ENCODE measurements at places on chromosomes 12 and 14.

DNA sequence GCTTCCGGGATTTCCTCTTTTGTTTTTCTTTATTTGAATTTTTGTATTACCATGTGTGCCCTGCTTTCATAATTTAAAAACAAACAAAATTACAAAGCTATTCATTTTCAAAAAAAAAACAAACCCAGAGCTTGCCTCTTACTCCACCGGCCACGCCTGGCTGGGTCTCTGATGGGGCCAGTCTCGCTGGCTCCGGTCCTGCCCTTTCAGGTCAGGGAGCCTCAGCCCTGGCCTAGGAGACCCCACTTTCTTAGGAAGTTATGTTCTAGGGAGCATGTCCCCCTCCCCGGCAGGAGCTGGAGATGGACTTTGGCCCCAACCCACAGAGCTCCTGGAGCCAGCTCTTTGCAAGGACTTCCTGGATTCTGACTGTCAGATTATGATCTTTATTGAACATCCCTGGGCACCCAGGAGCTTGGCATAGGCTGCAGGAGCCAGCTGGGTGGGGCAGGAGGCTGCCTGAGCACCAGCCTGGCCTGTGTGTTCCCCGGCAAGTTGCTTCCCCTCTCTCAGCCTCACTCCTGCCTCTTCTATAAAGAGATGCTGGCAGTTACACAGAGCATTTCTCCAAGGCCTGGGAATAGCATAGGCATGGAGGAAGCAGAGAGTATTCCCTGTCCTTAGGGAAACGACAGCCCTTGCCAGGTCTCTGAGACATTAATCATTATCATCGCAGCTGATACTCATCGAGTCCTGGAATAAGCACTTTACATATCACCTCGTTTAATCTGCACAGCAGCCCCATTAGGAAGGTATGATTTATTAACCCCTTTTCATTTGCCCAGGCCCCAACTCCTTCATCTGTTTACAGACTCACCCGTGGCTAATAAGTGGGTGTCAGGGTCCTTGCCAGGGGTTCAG lies 3.5 kb downstream of the DEGS2 start:
- DNase-seq, result no peak

DNA sequence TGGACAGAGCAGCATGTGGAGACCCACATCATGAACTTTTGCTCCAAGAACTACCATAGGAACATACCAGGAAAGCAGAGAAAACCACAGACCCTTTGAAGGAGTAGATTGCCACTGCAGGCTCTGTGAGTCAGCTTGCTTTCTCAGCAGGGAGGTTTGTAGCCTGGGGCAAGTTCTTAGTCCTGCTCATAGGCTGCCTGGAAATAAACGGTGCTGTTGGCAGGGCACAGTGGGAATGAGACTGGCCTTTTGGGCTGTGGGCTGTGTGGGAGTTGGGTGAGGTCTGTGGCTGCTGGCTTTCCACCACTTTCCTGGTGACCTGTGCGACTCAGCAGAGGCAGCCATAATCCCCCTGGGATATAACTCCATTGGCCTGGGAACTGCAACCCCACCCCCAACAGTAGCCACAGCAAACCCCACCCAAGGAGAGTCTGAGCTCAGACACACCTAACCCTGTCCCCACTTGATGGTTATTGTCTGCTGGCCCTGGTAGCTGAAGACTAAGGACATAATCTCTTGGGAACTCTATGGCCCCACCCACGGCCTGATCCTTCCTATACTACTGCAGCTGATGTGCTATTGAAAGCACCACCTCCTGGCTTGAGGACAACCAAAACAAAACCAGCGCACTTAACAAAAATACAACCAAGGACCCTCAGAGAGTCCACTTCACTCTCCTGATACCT lies 192.1 kb upstream of the GARIN6 start:
- peak; percentile 83 for DNase-seq

DNA sequence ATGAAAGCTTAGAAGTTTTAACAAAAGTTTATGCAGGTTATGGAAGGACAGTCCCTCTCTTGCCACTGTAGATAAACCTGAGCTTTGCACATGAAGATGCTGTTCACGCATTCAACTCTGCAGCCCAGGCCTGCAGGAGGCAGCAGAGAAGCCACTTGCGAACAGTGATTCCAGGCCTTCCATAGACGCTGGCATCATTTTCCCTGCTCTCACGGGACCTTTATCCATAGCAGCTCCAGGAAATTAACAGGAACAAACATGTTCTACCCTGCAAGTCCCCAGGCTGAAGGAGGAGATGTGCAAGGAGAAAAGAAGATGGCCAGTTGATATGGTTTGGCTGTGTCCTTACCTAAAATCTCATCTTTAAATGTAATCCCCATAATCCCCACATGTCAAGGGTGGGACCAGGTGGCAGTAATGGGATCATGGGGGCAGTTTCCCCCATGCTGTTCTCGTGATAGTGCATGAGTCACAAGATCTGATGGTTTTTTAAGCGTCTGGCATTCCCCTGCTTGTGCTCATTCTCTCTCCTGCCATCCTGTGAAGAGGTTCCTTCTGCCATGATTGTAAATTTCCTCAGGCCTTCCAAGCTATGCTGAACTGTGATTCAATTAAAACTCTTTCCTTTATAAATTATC lies 2.0 kb downstream of the ERP27 start:
- DNase-seq, result no peak

- DNase-seq, result no peak
Measured at GRCh38 chr14:22515929-22516328, 73.1 kb downstream of the DAD1 start.

DNA sequence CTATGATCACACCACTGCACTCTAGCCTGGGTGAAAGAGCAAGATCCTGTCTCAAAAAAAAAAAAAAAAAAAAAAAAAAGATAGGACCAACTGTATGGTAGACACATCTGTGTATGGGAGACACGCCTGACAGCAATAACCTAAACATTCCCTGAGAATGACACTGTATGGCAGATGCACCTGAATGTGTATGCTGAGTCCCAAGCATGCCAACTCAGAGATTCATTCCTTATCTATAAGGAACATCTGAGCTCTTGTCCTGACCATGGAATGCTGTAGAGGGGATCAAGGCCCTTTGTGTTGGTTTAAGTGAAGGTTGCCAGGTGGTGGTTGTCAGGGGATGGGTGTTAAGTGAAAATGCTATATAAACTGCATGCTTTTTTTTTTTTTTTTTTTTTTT lies 19.2 kb upstream of the LGALS3 start:
- DNase-seq, result no peak

DNA sequence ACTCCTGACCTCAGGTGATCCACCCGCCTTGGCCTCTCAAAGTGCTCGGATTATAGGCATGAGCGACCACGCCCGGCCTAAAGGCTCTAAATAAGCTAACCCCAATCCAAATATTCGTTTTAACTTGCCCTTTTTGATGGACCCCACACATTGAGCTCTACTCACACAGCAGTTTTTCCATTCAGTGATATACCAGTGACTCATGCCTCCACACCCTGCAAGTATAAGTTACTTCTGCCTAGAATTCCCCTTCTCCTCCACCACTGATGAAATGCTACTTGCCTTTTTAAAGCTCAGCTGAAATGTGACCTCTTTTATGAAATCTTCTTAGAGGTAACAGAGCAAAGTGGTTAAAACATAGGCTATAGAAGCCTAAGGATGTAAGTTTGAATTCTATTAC lies 68.8 kb downstream of the EXOC5 start:
- no peak for DNase-seq

- DNase-seq, result no peak
Measured at GRCh38 chr14:75614179-75614578, 35.8 kb downstream of the FLVCR2 start.

DNA sequence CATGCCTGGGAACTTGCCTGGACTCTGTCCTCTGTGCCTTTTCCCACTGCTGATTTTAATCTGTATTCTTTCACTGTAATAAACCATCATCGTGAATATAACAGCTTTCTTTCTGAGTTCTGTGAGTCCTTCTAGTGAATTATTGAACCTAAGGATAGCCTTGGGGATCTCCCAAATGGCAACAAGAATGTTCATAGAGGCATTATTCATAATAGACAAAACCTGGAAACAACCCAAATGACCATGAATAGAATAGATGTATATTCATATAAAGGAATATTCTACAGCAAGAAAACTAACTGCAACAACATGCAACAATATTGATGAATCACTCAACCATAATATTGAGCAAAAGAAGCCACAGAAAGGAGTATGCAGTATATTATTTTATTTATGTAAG lies 44.7 kb upstream of the CEP83 start:
- DNase-seq, result peak; percentile 18

- no peak for DNase-seq
Measured at GRCh38 chr12:129534966-129535750, 368.7 kb downstream of the TMEM132D start.

- DNase-seq, result no peak
Measured at GRCh38 chr14:89107626-89108025, 283.2 kb downstream of the TTC8 start.

GRCh38 chr14:76701981-76702380 lies 59.3 kb upstream of the VASH1 start:
- DNase-seq, result no peak

DNA sequence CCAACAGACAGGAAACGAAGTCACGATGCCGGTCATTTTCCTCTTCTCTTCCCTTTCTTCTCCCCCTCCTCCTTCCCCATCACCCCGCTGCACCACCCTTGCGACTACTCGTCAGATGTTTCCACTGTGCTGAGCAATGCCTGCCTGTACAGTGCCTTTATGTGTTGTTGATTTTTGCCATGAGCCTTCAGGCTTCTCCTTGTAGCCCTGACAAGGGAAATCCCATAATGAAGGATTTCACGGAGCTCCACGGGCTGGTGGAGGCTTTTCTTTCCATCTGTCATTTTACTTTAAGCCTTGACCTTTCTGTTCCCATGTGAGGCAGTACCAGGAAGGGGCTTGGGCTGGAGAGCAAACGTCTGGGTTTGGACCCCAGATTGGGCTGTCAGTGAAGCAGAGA lies 28.7 kb upstream of the CCND2 start:
- no peak for DNase-seq

DNA sequence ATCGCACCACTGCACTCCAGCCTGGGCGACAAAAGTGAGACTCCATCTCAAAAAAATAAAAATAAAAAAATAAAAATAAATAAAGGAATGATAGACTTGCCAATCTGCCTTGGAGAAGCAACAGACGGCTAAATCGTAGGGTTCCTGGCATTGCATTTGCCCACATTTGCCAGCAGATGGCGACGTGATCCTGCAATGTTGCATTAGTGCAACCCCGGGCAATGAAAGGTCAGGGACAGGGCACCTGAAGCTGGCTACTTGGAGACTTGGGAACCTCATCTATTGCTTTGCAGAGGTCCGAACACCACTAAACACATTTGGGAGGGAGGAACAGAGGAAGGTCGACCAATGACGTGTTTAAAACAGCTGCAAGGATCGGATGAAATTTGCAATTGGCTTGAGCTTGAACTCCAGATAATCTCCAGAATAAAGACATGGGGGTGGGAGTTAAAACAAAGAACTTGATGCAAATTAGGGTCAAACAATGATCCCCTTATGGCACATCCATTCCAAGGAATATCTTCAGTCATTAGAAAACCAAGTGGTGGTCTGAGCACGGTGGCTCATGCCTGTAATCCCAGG lies 34.6 kb downstream of the SPRING1 start:
- no peak for DNase-seq

- DNase-seq, result no peak
Measured at GRCh38 chr12:52496054-52496453, 3.0 kb upstream of the KRT6A start.

DNA sequence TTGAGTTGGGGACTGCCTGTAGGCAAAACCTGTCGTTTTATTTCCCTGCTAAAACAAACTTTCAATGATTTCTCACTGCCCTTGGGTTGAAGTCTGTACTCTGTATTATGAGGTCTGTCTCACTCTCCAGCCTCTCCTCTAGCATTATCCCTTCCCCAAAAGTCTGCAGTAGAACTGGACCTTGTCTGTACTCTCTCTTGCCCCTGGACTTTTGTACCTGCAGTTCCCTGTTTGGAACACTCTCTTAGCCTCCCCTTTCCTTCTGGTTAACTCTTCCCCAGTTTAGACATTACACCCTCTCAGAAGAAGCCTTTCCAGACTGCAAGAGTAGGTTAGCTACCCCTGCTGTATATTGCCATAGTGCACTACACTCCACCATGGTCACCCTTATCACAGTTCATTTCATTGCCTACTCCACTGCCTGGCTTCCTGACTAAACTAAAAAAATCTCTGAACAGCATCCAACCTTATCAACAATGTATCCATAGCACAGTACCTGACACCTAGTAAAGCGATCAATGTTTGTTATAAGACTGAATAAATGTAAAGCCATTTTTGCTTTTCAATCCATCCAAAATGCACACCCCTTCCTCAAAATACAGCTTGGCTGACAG lies 3.6 kb upstream of the AJUBA start:
- DNase-seq, result no peak

DNA sequence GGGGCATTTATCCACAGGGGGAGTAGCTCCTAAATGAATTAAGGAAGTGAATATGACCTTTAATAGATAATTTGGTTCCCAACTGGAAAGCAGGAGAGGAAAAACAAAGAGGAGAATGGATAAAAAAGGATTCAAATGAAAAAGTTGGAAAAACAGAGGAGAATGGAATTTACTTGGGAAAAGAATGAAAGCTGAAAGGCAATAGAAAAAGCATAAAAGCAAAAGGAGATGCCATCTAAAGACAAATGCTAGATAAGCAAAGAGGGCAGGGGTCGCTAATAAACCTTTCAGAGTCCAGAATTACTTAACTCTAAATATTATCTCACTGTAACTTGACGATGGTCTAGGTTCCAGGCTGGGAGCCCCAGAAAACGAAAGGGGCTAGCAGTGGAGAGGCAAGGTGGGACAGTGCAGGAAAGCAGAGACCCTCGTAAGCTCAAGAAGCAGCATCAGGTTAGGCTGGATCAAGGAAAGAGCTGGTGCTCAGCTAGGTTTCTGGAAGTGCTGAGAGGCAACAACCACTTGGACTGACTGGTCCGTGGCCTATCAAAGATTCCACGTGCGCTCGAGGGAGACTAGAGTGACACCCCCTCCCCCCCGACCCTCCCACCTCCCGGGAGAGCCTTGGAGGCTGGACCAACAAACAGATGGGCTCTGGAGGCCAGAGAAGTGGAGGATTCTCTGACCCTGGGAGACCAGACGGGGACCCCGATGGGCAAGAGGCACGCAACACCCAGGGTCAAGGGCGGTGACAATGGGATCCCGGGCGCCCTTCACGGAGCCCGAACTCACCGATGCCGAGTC lies 1.2 kb downstream of the SLC2A13 start:
- no peak for DNase-seq

- no peak for DNase-seq
Measured at GRCh38 chr12:90342081-90342480, 612.9 kb downstream of the CCER1 start.

- DNase-seq, result no peak
Measured at GRCh38 chr12:117031843-117032592, 67.2 kb downstream of the TESC start.

GRCh38 chr14:100576091-100577085 lies 10.8 kb downstream of the BEGAIN start:
- DNase-seq, result no peak

- peak; percentile 64 for DNase-seq
Measured at GRCh38 chr12:30622509-30622908, 73.2 kb downstream of the IPO8 start.

- DNase-seq, result no peak
Measured at GRCh38 chr14:100440207-100440631, 117.1 kb downstream of the SLC25A47 start.

GRCh38 chr12:104930388-104931326 lies 27.4 kb downstream of the SLC41A2 start:
- DNase-seq, result no peak
